Cardiac fibroblast (primary cell): ENCODE measurements at places on chromosomes 1 and 21.
A peak's percentile ranks its signal among the peaks of the same experiment; 100 is the strongest.

DNA sequence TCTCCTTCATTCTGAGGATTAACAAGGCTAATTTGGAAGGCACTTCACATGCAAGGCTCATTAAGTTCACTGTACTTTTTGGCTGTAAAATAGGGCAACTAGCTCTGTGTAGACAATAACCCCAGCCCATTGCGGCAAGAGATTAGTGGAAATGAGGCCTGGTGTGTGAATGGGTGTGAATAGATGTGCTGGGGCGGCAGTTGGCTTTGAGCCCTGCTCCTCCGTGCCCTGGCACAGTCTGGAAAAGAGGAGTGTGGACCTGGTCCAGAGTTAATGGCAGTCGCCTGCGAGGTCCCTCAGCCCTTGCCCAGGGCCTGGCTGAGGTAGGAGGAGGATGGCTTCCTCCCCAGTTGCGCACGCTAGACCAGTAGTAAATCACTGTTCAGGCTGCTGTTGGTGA lies 4.8 kb downstream of the KISS1 start:
- no peak for DNase-seq

DNA sequence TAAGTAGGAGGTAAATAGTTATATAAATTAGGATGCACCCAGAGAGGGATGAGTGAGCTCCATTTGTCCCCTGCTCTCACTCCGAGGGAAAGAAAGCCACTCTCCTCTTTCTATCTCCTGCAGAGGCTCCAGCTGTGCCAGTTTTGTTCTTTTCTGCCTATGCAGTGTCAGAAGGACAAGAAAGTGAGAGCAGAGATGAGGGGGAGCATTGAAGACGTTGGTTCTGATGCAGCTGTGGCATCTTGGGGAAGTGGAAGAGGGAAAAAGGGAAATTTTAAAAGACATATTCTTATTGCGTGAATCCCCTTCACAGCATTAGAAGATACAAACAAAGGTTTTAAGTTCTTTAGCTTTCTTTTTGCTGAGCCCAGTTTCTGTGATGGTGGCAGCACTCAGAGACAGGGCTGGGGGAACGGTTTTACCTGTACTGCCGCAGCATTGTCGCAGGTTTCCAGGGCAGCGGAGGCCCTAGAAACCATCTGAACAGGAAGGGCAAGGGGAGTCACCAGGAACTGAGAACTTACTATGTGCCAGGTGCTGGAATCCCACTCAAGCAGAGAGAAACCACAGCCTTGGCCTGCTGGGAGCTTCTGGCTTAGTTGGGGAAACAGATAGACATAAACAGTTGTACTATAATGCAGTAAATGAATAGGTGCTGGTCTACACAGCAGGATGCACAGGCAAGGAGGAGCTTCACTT lies 44.9 kb upstream of the USP24 start:
- DNase-seq, result no peak

- DNase-seq, result no peak
Observed at GRCh38 chr1:30267046-30267445, 456.3 kb downstream of the MATN1 start.

DNA sequence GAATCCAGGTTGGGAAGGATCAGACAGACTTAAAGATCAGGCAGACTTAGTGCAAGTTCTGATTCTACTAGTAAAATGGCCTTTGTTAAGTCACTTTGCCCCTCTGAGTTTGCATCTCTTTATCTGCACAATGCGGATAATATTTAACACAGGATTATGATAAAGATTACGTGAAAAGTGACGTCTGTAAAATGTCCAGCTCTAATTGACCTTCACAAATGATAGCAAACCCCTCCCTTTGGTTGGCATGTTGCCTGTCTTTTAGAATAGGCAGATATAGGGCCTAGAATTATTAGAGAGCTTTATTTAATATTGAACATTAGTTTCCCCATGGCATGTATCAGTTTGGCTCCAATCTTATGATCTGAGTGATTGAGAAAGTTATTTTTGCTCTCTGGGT lies 55.4 kb downstream of the C1orf21 start:
- no peak for DNase-seq

GRCh38 chr1:193103759-193104501 lies 1.3 kb downstream of the GLRX2 start:
- peak; percentile 9 for DNase-seq

DNA sequence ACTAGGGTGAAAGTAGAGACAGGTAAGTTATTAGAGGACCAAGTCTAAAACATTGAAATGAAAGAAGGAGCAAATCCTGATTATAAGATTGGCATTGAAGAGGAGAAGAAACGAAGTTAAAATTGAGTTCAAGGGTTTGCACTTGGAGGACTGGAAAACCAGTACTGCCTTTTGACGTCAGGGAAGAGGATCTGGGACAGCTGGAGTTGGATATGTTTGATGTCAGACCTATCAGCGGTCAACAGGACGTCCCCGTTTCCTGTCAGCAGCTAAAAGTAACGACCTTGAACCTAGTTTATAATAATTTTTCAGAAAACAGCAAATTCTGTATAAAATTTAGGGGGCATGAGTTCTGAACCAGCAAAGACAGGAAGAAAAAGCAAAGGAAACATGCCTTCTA lies 1.2 kb upstream of the NID1 start:
- peak; percentile 19 for DNase-seq

GRCh38 chr1:106534612-106535011 lies 521.9 kb upstream of the PRMT6 start:
- DNase-seq, result no peak

GRCh38 chr1:55959136-55959548 lies 620.2 kb downstream of the PLPP3 start:
- DNase-seq, result no peak

DNA sequence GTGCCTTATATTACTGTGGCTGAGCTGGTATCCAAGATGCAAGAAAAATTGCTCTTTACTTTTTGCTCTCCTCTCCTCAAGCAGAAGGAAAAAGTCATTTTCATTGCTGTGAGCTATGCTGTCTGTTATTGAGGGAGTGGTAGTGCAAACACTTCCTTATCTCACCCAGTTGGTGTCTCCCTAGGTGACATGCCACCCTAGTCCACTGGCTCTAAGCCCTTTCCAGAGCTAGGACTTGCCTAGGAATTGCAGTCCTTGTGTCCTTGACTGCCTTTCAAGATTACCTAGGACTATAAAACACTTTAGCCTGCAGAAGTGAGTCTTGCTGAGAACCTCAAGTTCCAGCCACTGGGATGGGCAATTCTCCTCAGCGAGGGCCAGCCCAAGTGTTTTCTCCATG lies 458.3 kb downstream of the MRPL39 start:
- no peak for DNase-seq

DNA sequence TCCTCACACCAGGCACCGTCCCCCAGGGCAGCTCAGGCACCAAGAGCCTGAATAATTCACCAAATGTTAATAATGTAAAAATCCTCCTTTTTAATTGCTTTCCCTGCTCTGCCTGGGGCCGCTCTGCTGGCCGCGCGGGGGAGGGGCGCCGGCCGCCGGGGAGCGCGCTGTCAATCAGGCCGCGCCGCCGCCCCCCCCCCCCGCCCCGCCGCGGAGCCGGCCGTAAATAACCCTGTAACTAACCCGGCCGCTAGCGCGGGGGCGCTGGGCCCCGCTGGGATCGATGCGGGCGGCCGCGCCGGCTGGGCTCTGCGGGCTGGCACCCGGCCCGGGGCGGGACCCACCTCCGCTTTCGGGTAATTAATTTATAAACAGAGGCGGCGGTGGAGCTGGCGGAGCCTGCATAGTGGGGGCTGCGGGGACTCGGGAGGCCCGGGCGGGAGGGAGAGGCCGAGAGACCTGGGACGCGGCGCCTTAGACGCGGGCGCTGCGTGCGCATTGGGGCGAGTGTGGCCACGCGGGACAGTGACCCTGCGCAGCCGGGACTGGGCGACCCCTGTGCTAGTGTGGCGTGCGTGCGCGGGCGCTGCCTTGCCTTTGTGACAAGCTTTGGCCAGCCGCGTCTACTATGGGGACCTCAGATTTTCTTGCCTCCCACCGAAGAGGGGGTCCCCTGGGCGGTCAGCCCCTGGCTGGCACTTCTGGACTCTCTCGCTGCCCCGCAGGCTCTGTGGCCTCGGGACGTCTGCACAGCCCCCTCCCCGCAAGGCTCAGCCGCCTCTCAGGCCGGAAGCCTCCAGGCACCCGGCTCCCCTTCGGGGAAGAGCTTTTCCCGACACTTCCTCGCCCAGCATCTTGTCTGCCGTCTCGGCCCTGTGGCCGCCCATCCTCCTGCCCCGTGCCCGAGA lies 16.6 kb downstream of the SAMD11 start:
- DNase-seq, result no peak

DNA sequence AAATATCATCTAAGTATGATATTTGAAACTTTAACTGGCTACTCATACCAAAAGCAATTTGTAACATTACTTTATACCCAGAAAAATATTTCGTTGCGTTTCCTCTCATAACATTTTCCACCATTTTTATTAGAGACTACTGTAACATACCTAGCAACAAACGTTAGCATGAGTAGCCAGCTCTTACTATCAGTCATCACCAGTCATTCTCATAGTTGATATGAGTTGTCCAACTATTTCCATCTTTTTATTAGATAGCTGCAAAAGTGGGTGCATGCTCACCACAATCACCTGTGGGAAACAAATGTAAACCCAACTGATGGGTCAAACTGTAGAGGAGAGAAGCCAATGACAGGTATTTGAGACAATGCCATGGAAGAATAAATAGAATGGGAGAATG lies 114.6 kb downstream of the AKT3 start:
- DNase-seq, result no peak

- no peak for DNase-seq
Observed at GRCh38 chr1:41656068-41656467, 171.6 kb upstream of the EDN2 start.

DNA sequence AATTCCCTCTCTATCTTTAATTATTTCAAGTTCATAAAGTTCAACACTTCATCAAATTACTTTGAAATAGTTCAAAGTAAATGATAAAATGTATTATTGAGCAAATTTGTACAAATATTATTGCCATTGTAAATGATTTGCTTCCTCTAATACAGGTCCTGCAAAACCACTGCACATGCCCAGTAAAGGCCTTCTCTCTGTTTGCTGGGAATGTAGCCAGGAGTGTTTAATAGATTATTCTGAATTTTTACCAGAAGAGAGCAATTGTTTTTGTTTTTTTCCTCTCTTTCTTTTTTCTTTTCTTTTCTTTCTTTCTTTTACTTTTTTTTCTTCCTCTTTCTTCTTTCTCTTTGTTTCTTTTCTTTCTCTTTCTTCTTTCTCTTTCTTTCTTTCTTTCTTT lies 486.3 kb downstream of the PTBP2 start:
- DNase-seq, result peak; percentile 36

GRCh38 chr1:41545996-41546832 lies 61.7 kb upstream of the EDN2 start:
- DNase-seq, result peak; percentile 15

- DNase-seq, result no peak
Observed at GRCh38 chr1:63752176-63752575, 21.6 kb upstream of the ROR1 start.

DNA sequence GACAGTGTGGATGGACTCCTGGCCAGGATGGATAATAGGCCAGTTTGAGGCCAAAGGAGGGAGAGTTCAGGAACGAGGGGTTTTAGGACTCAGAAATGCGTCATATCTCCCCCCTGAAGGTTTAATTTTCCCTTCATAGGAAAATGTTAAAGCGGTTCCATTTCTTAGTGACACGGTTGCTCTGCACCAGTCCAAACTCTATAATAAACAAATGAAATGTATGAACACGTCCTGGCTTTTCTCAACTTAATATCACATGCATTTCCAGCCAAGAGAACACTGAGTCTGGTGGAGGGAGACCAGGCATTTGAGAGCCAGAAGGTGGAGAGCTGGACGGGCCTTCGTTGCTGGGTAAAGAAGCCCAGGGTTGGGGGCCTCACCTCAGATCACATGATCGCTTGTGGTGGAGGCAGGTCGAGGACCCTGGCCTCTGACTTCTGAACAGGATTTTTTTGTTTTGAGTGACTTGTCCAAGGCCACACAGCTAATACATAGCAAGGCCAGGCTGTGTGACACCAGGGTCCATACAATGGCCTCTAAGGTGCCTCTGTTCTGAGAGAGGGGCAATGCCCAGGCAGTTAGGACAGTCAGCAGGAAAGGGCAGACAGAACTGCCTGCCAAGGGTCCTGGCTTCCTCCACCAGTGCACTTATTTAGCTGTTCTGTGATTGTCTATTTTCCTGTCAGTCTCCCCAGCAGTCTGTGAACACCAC lies 11.4 kb downstream of the SLC1A7 start:
- DNase-seq, result no peak

- no peak for DNase-seq
Observed at GRCh38 chr1:171965777-171966176, 124.5 kb downstream of the DNM3 start.

- peak; percentile 17 for DNase-seq
Observed at GRCh38 chr1:77975386-77975785, 3.5 kb downstream of the FUBP1 start.

GRCh38 chr1:91712981-91713841 lies 172.7 kb downstream of the TGFBR3 start:
- peak; percentile 81 for DNase-seq

GRCh38 chr1:14686701-14687100 lies 88.2 kb downstream of the KAZN start:
- DNase-seq, result no peak

DNA sequence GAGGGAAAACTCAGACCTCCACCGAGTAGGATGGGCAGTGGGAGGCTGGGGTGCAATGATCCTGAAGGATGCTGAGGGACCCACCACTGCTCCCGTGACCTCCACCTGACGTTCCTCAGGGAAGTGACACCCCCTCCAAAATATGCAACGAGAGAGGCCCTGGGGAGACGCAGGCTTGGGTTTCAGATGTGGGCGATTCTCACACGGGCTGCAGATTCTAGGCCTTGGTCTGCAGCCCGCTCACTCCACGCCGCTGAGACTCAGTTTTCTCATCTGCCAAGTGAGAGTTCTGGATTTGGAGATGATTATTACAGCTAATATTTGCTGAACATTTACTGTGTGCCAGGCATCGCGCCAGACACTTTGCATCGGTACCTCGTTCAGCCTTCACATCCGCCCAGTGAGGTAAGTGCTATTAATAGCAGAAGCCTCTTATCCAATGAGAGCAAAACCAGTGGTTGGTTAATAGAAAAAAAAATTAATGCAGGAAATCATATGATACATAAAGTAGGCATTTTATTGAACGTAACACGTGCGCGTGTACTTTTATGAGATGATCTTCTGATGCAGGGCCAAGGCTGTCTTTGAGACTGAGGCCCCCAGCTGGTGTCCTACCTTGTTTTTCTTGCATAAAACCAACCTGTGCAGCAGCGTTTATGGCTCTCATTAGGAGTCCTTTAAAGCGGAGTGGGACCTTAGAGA lies 102.0 kb upstream of the RUNX3 start:
- DNase-seq, result peak; percentile 61

GRCh38 chr1:220786057-220786336 lies 716 bp upstream of the MTARC1 start:
- no peak for DNase-seq

DNA sequence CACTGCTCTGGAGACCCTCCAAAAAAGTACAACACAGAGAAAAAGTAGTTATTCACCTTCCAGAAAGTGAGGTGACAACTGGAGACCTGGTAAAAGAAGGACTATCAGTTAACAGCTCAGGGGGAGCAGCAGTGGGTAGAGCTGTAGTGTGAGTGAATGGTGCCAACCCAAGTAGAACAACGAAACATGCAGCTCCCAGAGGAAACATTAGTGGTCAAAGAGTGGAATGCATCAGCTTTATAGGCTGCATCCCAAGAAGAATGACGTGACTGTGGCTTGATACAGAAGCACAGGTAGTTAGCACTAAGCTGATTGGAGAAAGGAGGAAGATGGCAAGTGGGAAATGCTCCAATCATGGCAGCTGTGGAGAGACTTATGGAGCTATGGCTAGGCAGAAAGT lies 275.7 kb upstream of the CAMK1G start:
- no peak for DNase-seq
